ENCODE measurements at places on chromosomes 4 and X.

DNA sequence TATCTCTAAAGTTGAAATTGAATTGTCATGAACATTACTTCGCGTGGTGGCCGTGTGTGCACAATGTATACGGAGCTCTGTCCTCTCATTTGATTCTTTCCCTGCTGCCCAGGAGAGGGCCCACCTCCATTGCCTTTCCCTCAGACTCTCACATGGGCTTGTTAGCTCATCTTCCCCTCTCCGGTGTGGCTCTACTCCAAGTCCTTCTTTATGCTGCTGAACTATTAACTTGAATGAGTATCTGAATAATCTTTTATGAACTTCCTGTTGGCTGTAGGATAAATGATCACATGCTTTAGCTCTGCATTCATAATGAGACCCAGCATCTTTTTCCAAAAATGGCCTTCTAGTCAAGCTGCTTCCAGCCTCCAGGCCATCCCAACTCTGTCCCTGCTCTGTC is 68.8 kb upstream of the CLNK start:
- DNase-seq, result no peak

DNA sequence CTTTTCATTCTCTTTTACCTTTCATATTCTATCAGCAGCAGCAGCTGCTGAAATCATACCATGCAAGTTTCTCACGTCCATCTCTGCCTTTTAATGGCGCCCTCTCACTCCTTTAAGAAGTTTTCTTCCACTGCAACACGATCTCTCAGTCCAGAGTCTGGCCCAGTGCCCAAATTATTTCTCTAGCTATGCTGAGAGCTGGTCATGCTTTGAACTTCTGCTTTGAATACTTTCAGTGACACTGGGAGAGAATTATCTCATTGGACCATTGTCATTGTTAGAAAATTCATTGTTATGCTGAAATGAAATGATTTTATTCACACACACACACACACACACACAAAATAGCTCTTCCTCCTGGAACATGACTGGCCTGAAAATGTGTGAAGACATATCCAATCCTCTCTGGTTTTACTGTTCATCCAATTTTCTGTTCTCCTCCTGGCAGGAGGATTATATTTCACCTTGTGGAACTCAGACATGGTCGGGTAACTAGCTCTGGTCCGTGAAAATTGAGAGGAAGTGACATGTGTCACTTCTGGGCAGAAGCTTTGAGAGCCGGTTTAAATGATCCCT is 1.3 kb upstream of the PDHA1 start:
- no peak for DNase-seq

DNA sequence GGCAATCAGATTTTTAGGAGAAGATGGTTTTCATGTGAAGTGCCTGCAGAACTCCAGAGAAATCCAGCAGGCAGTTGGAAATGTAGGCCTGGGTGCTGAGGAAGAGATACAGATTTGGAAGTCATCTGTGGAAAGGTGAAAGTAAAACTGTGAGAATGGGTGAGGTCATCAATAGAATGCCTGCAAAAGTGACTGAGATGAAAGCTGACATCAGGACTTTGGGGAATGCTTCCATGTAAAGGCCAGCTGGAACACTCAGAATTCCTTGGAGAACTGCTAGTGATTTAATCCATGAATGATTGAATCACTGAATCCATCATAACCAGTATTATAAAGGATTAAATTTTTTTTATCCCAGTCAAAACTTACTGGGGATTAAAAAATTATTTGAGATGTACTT is 124.5 kb upstream of the GIMD1 start:
- DNase-seq, result no peak

- DNase-seq, result no peak
Observed at GRCh38 chr4:105613306-105613705, 60.9 kb downstream of the ARHGEF38 start.

- peak; percentile 59 for DNase-seq
Observed at GRCh38 chr4:1171311-1172227, 814 bp downstream of the SPON2 start.

- DNase-seq, result no peak
Observed at GRCh38 chrX:6557690-6558089, 22.8 kb upstream of the VCX3A start.
